Skeletal muscle cell (primary cell): ENCODE measurements at places on chromosomes 7 and 10.

GRCh38 chr7:33425395-33425794 lies 296.0 kb downstream of the BBS9 start:
- DNase-seq: no peak

GRCh38 chr7:4099651-4100050 lies 582.4 kb upstream of the FOXK1 start:
- no peak for DNase-seq

DNA sequence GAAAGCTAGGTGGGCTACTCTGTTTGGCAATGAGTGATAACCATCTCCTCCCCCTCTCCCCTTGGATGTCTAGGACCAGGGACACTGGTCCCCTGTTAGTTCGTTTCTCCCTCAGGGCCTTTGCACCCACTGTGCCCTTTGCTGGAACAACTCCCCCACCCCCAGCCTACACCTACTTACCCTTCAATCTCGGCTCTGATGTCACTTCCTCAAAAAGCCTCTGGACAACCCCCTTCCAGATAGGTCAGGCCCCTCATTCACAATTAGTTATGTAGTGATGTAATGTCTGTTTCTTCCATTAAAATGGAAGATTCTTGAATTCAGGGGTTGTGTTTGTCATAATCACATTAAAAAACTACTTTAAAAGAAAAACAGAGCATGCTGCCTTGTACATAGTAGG lies 152.9 kb downstream of the SNX10 start:
- no peak for DNase-seq

DNA sequence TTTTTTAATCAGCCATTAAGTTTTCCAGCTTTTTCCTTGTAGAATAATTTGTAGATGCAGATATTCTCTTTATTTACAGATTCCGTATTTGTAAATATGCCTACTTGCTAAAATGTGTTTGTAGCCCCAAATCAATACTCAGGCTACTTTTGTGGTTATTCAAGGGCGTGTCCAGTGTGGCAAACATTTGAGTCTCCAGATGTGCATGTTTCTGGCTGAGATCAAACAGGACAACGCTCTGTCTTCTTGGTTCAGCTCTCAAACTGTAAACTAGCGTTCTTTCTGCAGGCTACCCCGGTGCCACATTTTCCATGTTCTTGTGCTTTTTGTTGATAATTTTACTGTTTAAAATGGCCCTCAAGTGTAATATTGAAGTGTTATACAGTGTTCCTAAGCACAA lies 16.2 kb upstream of the OR2A5 start:
- DNase-seq: no peak

- peak; percentile 64 for DNase-seq
These were observed 22.9 kb upstream of the AQP1 start for GRCh38 chr7:30888747-30889146.

DNA sequence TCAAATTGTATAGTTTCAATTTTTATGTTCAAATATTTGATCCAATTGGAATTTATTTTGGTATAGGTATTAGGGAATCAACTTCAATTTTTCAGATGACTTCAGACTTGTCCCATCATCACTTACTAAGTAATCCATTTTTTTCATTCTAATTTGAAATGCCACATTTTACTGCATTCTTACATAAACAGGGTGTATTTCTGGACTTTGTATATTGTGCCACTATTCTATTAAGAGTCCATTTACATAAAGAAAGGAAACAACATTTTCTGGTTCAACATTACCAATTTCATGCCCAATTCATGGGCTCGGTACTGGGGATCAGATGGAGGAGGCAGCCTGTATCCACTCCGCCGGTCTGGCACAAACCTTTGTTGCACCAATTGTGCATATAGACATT lies 15.8 kb downstream of the ECD start:
- DNase-seq: no peak

DNA sequence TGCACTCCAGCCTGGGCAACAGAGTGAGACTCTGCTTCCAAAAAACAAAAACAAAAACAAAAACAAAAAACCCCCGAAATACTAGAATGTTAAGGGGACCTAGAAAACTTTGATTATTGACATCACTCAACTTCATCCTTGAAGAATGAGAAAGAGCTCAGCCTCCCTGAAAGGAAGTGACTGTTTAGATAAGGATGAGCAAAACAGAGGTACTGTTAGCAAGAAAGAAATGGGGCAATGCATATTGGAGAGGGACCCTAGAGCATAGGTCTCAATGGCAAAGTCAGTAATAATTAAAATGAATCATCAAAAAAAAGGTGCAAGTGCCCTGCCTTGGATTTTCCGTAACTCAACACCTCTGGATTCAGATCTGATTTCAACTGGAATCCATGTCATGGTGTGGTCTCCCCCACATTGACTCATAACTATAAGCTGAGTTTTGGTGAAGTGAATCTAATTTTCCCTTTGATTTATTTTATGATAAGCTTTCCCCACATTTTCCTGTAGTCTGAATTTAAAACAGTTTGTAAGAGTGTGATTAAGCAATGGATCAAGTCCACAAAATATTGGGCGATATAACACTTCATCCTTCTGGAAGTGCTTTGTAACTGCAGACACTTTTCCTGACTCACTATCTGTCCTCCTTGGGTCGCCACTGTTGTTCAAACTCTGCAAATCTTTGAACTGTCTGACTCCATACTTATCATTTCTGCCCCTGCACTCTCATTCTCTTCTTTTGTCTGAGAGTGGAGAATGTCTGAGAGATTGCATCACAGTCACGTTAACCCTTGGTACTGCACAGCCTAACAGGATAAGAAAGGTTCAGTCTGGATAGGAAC lies 224.8 kb upstream of the LYZL1 start:
- DNase-seq: no peak

- DNase-seq: no peak
These were observed 3.4 kb downstream of the KCNH2 start for GRCh38 chr7:150974468-150975391.
